ENCODE measurements at places on chromosomes 7 and 10.

DNA sequence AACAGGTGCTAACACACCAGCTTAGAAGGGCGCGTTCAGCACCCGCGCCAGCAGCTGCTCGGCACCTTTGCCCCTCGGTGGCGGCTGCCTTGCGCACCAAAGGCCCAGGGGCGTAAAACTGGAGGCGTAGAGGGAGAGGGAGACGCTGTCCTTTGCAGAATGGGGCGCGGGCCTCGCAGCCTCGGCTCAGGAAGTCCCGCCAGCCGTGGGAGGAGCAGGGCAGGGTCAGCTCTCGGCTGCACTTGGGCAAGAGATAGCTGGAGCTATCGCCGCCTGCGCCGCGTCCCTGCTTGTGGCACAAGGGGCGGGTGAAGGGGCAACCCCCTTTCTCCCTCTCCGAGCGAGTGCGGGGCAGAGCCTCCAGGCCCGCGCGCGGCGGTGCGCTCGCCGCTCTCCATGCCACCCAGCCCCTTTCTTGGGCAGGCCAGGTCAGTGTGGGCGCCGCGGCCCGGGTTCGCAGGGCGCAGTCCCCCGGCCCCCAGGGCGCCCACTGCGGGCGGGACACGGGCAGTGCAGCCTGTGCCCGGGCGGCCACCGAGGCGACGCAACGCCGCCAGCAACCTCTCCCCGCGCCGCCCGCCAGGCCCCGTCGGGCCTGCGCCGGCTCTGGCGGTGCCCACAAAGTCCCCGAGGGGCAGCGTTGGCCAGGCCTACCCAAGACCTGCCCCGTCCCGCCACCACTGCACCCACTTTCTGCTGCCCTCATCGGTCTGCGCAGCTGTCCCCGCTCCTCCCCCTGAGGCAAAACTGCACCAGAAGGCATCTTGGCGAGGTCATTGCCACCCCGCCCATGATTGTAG lies 4.1 kb downstream of the NEUROD6 start:
- DNase-seq, result no peak

- peak; percentile 53 for DNase-seq
Observed at GRCh38 chr7:151013733-151014497, 10.4 kb downstream of the ATG9B start.

GRCh38 chr7:69002416-69002815 lies 595.9 kb upstream of the AUTS2 start:
- DNase-seq, result no peak

GRCh38 chr7:92447345-92448204 lies at the start of gene GATAD1:
TSS of gene GATAD1 (plus strand) at chr7:92447482. CDS start at chr7:92447730, 248 bp downstream.
- peak; percentile 50 for DNase-seq

DNA sequence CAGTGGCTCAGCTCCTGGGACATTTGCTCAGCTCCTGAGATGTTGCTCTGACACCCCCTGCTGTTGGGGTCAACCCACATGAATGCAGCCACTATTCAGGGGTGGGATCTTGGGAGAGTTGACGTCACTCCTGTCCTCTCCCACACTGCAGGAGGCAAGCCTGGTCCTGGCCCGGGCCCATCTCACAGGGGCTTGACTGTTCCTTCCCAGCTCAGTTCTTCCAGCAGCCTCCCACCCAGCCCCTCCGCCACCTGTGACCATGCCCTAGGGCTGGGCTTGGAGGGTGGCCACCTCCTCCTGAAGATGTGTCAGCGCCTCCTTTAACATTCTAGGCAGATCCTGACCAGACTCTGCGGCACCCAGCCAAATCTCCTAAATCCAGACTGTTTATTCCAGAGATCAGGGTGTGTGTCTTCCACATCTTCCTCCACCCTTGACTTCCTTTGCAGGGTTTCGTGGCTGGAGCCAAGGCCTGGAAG lies 19.1 kb upstream of the OPALIN start:
- no peak for DNase-seq

- DNase-seq, result no peak
Observed at GRCh38 chr7:39691821-39692220, 68.4 kb downstream of the RALA start.

- peak; percentile 25 for DNase-seq
Observed at GRCh38 chr7:142557971-142558582, 191.2 kb upstream of the PRSS1 start.

GRCh38 chr10:106044503-106044902 lies 1120.0 kb downstream of the SORCS1 start:
- DNase-seq, result no peak

DNA sequence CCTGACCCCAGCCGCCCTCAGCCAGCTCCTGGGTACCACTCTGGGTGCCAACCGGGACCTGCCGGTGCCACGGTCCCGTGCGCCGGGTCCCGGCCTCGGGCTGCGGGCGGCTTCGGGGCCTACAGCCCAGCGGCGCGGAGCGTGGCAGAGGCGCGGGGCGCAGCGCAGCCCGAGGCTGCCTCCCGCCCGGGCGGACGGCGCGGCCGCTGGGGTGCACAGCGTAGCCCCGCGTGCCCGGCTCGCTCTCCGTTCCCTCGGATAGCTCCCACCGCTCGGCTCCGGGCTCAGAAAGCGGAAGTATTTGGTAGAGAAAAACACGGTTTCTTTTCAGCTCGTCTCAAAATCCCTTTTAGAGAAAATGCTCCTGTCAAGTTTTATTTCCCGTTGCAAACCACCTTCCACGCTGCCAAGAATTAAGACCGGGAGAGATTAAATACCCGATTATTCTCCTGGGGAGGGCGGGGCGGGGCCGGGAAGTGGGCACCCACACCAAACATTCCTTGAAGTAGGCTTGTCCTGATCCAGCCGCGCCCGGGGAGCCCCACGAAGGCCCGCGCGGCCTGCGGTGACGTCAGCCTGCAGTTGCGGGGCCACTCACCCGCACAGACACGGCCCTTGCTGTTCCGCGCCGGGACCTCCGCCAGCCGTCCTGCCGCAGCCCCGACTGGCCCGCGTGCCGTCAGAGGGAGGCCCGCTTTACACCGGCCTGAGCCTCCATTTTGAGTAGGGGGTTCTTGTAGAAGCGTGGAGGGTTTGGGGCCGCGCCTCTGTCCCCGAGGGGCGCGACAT lies 7.2 kb downstream of the HOXA13 start:
- no peak for DNase-seq

- no peak for DNase-seq
Observed at GRCh38 chr7:84948634-84949033, 238.2 kb downstream of the SEMA3D start.

DNA sequence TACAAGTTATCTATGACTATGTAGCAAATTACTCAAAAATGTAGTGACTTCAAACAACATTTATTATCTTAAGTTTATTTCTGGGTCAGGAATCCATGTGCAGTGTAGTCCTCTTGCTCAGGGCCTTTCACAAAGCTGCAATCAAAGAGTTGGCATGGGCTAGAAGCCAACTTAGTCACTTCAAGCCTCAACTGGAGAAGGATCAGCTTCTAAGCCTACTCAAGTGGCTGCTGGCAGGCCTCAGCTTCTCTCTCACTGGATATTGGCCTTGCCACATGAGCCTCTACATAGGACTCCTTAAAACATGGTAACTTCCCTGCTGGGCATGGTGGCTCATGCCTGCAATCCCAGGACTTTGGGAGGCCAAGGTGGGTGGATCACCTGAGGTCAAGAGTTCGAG lies 5.0 kb upstream of the NFE2L3 start:
- no peak for DNase-seq

DNA sequence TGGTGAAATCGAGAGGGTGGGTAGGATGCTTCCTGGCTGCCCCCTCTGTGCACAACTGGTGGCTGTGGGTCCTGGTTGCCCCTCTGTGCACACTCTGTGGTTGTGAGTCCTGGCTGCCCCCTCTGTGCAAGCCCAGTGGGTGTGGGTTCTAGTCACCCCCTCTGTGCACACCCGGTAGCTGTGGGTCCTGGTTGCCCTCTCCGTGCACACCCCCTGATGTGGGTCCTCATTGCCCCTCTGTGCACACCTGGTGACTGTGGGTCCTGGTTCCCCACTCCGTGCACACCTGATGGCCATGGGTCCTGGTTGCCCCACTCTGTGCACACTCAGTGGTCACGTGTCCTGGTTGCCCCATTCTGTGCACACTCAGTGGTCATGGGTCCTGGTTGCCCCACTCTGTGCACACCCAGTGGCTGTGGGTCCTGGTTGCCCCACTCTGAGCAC lies 20.3 kb upstream of the RET start:
- no peak for DNase-seq

GRCh38 chr7:26398427-26398755 lies 106.7 kb downstream of the SNX10 start:
- DNase-seq, result no peak

- no peak for DNase-seq
Observed at GRCh38 chr10:79438021-79438698, 7.3 kb downstream of the ZCCHC24 start.

DNA sequence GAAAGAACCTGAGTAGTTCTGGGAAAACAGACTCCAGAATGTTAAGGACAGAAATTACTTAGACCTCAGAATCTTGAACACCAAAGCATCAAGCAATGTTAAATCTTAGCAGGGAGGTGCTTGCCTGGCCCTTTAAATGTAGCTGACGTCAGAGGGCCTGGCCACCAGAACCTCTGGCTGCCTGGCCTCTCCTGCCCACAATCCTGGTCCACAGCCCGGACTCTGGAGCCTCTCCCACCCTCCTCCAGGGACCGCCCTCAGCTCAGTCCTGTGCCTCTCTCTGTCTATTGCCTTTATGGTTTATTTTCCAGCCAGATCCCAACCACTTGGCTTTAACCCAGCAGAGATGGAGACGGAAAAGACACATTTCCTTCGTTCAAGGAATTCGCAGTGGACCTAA lies 42.2 kb upstream of the EGR2 start:
- DNase-seq, result no peak

DNA sequence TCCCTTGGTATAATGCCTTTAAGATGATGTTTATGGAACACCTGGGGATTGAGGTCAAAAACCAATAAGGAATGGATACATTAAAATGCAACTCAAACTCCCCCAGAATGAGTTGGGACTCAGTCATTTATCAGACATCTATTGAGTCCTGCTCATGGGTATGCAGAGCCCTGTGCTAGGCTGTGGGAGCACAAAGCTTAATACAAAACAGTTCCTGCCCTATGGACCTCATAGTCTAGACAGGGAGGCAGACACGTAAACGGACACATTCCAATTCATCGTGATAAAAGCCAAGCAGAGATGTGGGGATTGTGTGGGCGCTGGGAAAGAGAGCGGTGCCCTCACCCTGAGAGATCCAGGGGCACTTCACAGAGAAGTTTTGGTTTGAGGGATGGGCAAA lies 181.7 kb downstream of the PTEN start:
- DNase-seq, result no peak

- no peak for DNase-seq
Observed at GRCh38 chr7:20438694-20439376, 108.1 kb downstream of the ITGB8 start.

- DNase-seq, result no peak
Observed at GRCh38 chr10:99232360-99232999, 3.2 kb downstream of the HPSE2 start.

GRCh38 chr7:51764976-51765375 lies 448.4 kb upstream of the COBL start:
- no peak for DNase-seq

DNA sequence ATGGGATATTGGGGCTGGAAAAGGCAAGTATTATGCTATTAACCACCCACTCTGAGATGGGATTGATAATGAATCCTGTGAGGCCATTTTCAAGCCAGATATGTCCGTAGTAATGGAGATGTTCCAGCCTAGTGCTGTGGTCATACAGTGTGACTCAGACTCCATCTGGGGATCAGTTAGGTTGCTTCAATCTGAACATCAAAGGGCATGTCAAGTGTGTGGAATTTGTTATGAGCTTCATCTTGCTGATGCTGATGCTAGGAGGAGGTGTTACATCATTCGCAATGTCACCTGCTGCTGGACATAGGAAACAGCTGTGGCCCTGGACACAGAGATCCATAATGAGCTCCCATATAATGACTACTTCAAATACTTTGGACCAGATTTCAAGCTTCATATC lies 144.7 kb downstream of the PLCE1 start:
- no peak for DNase-seq

GRCh38 chr10:3836222-3836820 lies 51.3 kb upstream of the KLF6 start:
- DNase-seq, result no peak

DNA sequence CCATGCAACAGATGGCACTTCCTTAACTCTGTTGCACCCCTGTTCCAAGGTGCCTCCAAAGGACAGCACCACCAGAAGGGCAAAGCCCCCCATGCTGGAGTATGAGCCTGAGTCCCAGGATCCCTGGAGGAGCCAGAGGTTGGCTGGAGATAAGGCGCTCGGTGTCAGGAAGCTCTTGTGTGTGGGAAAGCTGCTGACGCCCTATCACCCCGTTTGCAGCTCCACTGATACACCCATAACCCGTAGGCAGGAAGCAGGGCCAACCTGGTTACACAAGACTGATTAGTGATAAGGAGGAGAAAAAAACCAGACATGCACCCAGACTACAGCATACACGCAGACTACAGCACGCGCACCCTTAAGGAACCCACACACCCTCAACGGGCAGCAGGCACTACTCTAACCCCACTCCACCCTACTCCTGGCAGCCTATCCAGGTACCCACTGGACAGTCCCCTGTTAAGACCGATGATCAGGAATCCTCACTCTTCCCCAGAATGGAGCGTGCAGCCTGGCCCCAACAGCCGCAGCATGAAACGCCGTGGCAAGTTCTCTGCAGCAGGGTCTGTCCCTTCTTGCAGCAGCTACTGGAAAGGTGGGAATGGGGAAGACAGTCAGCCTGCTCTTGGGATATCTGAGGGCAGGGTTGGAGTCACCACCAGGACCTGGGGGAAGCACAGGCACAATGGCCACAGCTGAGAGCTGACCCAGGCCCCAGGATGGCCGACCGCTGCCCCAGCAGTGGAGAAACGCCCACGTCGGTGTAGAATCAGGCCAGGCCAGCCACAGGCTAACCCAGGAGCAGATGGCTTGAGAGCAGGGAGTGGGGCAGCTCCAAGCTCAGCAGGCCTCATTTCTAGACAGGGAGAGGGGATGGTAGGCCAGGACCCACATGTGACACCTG lies 38.3 kb upstream of the TUBB8 start:
- DNase-seq, result no peak

DNA sequence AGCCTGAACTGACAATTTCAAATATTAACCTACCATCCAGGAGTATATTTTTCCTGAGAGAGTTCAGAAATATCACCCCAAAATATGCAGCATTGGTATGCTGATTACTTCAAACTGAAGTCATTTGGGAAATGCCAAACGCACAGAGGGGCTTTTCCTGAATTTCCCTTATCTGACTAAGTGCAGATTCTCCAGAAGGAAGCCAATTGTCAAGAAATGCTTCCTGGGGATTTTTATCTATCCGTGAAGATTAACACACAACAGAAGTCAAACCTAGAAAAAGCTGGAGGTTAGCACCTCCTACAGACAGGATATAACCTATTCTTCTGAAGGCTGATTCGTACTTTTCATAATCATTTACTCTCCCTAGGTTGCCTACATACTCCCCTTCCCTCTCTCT lies 91.0 kb downstream of the AKR1D1 start:
- no peak for DNase-seq

- no peak for DNase-seq
Observed at GRCh38 chr7:141430455-141431139, 120.6 kb upstream of the AGK start.

GRCh38 chr10:12480440-12480839 lies 131.1 kb downstream of the CAMK1D start:
- DNase-seq, result no peak

- no peak for DNase-seq
Observed at GRCh38 chr7:101127460-101128039, 646 bp downstream of the SERPINE1 start.

- no peak for DNase-seq
Observed at GRCh38 chr10:58356756-58357155, 21.9 kb downstream of the UBE2D1 start.
